ENCODE measurements at places on chromosomes 12 and 14.

DNA sequence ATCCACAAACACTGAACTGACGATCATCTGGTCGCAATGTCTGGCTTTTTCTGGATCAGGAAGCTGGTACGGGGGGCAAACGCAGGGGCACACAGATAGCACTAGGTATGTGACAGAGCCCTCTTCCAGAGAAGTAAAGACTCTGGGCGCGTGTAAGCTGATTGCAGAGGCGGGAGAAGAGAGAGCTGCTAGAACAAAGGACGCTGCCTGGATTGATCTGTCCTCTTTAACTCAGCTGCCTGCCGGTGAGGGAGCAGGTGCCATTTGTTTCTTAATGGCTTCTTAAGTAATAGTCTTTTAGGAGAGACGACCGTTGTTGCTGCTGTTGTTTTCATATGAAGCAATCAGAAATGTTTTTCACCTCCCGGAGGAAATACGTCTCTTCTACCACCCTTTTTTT lies 77.3 kb downstream of the GLT1D1 start:
- no peak for DNase-seq

DNA sequence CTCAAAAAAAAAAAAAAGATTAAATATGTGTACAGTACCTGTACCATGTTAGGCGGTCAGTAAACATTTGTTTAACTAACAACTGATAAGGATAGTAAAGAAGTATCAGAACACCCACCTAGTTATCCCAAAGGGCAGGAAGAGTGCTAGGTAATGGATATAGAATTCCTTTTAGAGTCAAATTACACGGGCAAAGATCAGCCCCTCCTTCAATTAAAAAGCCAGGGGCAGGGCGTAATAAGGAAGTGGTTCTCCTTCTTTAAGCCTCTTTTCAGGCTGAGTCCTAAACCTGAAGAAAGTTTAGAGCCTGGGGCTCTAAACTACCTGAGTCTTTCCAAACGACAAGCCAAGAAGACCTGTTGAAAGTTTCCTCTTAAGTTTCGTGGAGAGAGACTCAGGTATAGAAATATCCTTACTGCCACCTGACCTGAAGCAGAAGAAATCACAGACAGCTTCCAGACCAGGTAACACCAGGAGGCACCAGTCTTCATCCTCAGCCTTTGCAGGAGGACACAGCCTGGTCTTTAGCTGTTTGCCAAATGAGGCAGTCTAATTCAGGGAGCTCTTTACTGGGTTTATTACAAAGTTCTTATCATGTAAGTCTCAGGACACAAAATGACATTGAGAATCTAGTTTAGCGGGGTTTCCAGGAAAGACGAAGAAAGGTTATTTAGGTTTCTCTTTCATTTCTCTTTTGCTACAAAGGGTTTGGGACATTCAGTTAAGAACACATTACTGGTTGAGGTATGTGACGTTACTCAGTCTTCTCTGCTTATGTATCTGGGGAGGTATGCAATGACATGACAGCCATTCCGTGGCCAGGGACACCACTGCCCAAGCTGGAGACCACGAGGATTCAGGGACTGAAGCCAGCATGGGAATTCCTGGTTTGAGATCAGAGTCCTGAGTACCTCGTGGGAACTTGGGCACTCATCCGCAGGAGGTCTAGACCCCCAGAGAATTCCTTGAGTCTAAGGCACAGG lies at the start of gene BCL2L14:
Gene BCL2L14, plus strand, starts transcription at position 266 of the 983 bp plus-strand sequence. CDS start 8,367 bp downstream, outside the sequence.
- peak; percentile 47 for DNase-seq

GRCh38 chr12:1474041-1474573 lies 120.3 kb downstream of the FBXL14 start:
- DNase-seq, result peak; percentile 99

DNA sequence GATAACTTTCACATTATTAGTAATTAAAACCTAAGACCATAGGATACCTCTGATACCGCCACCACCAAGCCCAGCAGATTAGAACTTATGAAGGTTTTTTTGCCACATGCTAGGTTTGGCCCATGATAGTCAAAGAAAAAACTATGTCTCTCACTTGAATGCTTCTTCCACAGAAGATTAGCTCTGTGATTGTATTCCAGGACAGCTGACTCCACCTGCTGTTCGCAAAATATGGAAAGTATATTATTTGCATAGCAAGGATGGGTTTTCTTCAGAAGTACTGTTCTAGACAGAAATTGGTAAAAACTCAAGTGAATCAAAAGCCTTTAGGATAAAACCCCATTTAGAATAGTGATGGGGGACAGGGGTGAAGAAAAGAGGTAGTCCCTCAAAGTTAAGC lies 42.2 kb downstream of the PPFIBP1 start:
- DNase-seq, result no peak

- no peak for DNase-seq
Observed at GRCh38 chr12:26445909-26446308, 250.5 kb downstream of the SSPN start.

- no peak for DNase-seq
Observed at GRCh38 chr12:56143870-56144269, 8.5 kb upstream of the MYL6B start.

- no peak for DNase-seq
Observed at GRCh38 chr14:103705118-103705503, 10.1 kb downstream of the XRCC3 start.

DNA sequence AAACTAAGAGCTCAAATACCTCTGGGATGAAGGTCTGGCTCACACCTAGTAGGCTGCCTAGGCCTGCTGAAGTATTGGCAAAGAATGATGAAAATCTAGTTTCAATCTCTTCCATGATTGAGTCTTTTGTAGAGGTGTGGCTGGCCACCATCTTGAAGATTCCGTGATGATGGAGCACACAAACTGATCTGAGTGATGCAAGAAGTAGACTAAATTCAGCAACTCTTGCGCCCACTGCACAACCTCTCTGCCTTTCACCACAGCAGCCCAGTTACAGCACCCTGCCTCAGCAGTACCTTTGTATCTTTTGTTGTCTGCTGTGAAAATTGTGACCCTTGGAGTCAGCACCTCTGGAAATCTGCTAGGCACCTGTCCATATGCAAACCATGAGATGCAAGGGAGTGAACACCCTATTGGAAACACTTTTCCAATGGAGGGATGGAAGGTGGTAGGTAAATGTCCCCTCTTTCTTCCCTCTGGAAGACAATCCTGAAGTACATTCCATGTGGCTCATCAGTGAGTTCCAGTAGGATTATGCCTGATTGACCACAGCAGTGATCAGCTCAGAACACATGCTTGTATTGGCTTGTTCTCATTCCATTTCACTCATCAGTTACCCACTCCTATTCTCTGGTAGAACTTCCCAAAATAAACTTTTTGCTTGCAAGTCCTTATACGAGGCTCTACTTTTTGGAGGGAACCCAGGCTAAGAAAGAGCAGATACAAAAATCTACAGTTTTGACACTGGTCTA lies 58.6 kb downstream of the BTBD7 start:
- no peak for DNase-seq

- DNase-seq, result peak; percentile 57
Observed at GRCh38 chr12:50351120-50352043, 45.0 kb downstream of the FAM186A start.

DNA sequence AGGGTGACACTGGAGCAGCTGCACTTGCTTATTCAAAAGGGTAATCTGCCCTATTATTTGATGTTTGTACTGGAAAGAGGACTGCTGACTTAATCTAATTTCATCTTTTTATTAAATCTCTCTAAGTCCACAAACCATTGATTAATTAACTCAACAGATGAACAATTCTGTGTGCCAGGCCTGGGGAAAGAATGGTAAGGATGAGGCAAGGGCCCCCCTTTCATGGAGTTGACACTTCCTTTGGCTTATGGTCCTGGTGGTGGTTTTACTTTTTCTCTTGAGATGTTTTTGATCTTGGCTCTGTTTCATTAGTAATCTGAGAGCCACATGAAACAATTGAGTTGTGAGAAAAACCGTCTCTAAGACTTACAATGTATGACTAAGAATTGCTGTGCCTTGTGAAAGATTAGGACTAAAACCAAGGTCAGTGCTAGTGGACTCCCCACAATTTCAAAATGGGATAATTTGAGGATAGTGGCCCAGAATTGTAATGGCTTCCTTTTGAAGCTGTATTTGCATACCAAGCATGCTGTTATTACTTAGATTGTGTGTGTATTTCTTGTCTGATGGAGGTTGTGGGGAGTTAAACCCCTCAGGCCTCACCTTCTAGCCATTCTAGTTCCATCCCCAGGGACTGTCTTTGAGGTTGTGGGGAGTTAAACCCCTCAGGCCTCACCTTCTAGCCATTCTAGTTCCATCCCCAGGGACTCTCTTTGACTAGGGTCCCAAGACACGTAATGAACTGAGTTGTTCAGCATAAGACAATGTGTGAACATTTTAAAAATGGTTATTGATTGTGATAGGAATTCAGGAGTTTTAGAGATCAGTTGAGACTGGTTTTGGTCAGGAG lies 52.5 kb upstream of the EVL start:
- peak; percentile 34 for DNase-seq

GRCh38 chr12:106133136-106134087 lies 5.3 kb downstream of the NUAK1 start:
- no peak for DNase-seq

DNA sequence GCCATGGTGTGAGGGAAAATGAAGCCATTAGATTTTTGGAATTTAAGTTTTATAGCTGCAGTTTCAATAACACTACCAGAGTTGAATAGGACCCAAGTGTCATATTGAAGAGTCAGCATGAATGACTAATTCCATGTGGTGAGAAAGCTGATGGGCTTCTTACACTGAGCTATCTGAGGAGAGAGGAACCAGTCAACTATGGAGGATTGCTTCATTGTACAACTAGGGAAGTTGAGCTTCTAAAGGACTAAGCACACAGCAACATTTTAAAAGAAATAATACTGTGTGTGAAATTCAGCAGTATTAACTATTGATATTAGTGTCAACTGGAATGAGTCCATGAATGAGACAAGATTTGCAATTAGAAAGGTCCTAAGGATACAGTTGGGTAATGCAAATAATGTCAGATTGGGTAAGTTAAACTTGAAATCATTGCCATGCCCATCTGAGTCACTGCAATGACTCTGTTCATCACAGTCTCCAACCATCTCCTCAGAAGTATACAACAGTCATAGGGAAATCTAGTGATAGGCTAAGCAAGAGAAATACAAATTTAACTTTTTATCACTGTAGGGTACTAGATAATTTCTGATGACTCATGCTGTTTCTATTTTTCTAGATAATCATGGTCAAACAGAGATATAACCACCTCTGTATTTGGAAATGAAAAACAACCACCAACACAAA lies 394.2 kb downstream of the FSCB start:
- no peak for DNase-seq

DNA sequence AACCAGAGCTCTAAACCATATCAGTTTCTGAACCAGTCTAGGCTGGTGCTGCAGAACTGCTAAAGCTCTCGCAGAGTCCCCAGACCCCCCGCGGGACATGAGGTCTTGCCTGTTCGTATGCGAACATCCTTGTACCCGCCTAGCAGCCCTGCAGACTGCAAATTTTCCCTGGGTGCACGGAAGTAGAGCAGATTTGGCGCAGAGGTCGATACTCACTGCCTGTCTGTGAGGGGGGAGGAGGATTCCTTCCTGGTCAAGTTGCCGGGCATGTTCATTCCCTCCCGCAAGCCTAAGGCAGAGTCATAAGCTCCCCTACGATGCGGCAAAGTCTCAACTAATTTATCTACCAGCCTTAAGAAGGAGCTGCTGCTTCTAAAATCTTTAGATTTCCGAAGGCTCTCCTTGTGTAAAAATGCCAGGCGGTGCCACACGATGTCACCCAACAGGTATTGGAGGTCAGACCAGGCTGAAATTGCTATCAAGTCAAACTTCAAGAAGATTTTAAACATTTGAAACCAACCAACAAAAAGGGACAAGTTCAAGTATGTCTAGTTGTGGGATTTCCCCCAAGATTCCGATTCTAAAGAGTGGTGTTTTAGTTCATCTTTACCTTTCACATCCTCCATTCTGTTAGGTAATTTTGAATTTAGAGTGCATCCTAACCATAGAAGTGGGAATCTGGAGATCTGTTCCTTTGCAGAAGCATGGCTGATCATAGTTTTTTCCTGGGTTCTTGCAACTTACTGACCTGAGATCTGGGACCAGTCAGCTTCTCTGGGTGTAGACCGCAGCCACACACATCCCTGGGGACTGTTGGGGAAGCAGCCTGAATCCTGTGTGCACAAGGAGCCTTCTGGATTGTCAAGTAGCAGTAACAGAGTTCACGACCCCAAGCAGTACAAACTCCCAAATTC lies 1.6 kb upstream of the PAX9 start:
- DNase-seq, result no peak

- peak; percentile 71 for DNase-seq
Observed at GRCh38 chr14:77099425-77100167, 1.5 kb downstream of the CIPC start.

DNA sequence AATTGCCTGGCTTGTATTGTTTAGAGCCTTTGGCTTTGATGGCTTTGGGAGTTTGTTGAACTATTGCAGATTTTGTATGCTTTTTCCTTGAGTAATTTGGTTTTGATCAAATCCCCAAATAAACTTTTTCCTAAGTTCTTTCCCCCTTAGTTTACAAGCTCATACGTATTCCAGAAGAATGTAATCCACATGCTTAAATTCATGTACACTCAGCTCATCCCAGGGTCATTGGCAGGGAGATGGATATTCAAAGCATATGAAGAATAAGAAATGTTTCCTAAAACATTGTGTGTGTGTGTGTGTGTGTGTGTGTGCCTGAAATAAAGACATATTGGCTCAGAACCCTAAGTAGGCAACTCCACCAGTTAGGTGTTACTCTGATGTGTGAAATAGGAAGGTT lies 89.4 kb downstream of the TMEM30B start:
- DNase-seq, result no peak

GRCh38 chr12:107475900-107476299 lies 209.7 kb upstream of the PWP1 start:
- DNase-seq, result no peak
